Ovary (tissue), 10 donors: ENCODE measurements at places on chromosomes 12 and 14.

GRCh38 chr12:124547626-124548025 lies 19.8 kb downstream of the NCOR2 start:
- DNase-seq = no peak

- no peak for DNase-seq
Measured at GRCh38 chr12:112317481-112317880, 64.8 kb downstream of the HECTD4 start.

GRCh38 chr14:90651976-90652560 lies 164.2 kb downstream of the TTC7B start:
- no peak for DNase-seq

DNA sequence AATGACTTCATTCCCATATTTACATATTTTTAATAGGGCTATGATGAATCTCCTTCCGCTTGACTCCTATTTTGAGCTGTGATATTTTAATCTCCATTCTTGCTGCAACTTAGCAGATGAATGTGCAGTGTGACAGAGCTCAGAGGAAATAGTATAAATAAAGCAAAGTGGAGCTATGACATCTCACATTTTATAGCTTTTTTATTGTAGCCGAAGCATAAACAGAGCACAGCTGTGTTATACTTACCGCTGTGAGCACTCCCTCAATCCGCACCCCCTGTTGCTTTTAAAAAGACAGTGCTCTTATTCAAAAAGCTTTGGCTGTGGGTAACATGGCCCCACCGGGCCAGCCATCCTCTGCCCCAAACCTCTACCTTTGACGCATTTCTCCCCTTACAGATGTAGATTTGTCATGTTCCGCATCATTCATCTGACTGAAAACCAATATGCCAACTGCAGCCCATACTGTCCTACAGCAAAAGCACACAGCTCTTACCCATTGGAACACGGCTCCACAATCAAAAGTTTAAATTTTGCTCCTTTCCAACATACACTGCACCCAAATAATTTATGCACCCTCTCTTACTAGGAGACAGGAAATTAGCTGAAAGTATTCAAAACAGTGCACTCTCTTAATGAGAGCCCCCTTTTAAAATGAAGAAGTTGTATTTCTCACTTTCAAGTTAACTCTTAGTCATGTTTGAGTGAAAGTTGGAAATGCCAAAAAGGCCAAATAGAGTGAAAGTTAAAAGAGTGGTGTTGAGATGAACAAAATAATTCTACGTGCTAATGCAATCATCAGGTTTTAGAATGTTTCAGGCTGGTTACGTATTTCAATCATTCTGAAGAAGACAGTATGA lies 429.3 kb upstream of the SOX5 start:
- DNase-seq = no peak
